Stimulated activated naive CD8-positive, alpha-beta T cell treated with anti-CD3 and anti-CD28 coated beads, Interleukin-15, Interleukin-2, amounts not matched to agents 100 U/mL and 50 U/mL, for 24 hours (primary cell): ENCODE measurements at places on chromosomes 11 and 22.

DNA sequence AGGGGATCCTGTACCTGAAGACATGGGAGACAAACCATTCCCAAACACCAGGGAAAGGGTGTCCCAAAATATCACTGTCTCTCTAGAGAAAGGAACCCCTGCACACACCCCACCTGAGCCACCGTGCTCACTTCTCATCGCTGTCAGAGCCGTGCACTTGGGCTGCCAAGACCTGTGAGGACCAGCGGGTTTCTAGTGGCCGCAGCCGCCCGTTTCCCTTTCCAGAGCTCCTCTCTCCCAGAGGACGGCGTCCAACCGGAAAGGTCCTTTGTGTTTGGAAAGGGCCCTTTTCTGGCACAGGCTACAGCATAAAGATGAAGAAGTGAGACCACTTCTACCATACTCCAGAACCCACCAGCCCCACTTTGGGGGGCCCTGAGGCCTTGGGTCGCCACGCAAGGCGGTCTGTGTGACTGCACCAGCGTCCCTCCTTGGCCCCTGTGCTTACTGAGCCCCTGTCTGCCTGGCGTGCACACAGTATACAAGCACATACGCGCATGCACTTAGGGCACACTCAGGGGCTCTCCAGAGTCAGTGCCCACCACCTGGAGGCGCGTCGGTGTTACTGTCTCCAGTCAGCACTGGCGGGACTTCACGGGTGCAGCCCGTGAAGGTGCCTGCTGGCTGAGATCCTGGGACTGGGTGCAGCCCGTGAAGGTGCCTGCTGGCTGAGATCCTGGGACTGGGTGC is 381.8 kb downstream of the TBC1D22A start:
- DNase-seq, result no peak

DNA sequence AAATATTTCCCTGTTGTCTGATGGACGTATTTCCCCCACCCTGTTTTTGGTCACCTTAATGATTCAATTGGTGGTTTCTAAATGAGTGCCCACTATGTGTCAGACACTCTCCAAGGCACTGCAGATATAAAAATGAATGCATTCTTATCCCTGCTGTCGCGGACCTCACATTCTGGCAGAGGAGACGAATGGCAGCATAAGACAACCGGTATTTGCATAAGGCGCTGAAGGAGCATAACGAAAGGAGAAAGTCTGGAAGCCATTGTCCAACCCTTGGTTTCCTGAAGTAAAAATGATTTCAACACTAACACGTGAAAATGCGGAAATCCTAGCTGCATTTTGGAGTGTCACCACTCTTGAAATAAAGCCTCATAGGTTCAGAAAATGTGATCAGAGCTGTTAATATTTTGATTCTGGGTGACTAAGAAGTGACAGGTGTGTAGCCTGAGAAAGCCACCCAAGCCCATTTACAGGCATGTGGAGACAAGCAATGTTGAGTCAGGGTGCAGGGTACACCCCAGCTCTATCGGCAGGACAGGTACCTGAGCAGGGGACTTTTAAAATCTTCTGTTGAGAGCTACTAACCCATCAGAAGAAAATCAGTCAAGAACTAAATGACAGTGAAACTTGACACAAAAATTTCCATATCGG is 10.1 kb upstream of the GAB2 start:
- DNase-seq, result no peak

DNA sequence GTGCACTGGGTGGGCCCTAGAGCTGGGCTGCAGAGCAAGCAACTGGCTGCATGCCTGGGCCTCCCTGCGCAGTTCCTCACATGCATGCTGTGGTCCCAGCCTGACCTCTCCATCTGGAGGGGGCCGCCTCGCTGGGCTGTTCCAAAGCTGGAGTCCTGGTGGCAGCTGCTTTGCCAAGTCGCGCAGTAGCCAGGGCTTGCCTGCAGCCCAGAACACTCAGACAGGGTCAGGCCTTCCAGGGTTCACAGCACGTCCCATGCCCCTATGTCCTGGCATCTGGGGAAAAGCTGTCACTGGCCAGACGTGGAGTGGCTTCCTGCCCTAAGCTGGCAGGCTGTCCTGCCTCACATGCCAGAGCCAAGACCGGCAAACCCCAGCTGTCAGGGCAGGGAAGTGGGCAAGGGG is 16.5 kb upstream of the CDC42EP2 start:
- DNase-seq, result no peak

- DNase-seq, result no peak
These were observed 89.1 kb upstream of the TRIM48 start for GRCh38 chr11:55172734-55173415.
